ENCODE measurements at places on chromosomes 16 and 17. TPM values are rescaled to one million over a fixed set of nuclear protein-coding genes. Genes with fewer than 3 reads are reported as not detected.

VPS25 gene
- total RNA-seq = 174 TPM

KRTAP3-2 gene
- not detected for total RNA-seq

KRTAP9-8 gene
- total RNA-seq = not detected

CA7 gene
- not detected for total RNA-seq

TNP2 gene
- total RNA-seq = not detected

CAMKK1 gene
- total RNA-seq = 12.9 TPM

CEP295NL gene
- 0.81 TPM for total RNA-seq

AGRP gene
- not detected for total RNA-seq

HSDL1 gene
- 56.5 TPM for total RNA-seq

NPW gene
- total RNA-seq = not detected

ZNF771 gene
- 27.4 TPM for total RNA-seq

MAP3K3 gene
- 31.5 TPM for total RNA-seq

NOXO1 gene
- total RNA-seq = 0.19 TPM

NAGS gene
- total RNA-seq = 1.4 TPM

MT1B gene
- not detected for total RNA-seq

TMEM100 gene
- not detected for total RNA-seq

ST6GALNAC2 gene
- total RNA-seq = 5.1 TPM

WIPF2 gene
- 7.1 TPM for total RNA-seq

BCL6B gene
- not detected for total RNA-seq

NUBP1 gene
- 44.7 TPM for total RNA-seq

KCNJ12 gene
- 0.03 TPM for total RNA-seq

Data from A172 (cell line).